ENCODE measurements at places on chromosomes 6 and 20.

GRCh38 chr20:45407067-45407745, 883 bp upstream of the DBNDD2 start:
- no peak for DNase-seq

DNA sequence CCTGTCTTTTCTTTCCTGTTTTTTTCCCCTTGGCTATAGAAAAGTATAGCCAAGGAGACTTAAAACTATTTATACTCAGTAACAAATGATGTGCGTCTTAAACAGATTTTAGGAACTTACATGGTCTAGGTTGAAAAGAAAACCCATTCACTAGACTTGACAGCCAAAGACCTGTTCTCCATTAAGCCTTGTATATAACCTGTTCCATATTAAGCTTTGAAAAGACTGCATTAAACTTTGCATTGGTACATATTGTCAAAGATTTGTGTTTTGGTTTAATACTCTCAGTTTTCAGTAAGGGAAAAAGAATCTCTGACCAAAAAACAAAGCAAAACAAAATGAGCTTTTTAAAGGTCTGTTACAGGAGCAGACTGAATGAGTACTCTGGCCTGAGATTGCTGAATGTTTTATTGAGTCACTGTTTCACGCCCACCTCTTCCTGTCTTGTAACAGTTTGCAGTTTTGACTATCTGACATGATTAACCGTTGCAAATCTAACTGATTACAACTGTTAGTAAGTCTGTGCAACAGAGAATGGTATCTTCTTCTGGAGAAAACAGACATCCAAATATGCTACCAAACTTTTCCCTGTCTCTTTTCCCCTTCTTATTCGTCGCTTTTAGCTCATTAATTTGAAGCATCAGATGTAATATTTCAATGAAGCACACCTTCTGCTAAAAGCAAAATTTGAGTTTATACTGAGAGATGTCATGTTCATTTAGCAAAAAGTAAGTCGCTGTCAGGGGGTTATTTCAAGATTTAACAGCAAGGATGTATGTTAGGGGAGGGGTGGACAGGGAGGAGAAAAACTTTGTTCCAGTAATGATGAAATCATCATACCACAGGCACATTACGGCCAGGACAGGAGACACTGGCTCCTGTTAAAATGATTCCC, 59.1 kb upstream of the SUPT3H start:
- no peak for DNase-seq

DNA sequence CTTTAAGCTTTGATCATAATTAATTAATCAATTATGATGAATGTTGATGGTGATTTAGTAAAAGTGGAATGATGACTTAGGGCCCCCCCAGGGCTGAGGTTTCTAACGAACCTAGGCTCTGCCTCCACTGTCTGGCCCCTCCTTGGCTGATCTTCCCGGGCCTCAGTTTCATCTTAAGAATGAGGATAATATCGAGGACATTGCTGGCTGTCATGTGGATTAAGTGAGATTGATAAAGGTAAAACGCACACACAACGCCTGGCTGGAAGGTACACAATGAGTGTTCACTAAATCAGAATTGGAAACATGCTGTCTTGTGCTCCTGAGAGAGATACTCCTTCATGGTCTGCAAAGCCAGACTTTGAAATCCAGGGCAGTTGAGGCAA, 5.3 kb upstream of the SULF2 start:
- DNase-seq: no peak

DNA sequence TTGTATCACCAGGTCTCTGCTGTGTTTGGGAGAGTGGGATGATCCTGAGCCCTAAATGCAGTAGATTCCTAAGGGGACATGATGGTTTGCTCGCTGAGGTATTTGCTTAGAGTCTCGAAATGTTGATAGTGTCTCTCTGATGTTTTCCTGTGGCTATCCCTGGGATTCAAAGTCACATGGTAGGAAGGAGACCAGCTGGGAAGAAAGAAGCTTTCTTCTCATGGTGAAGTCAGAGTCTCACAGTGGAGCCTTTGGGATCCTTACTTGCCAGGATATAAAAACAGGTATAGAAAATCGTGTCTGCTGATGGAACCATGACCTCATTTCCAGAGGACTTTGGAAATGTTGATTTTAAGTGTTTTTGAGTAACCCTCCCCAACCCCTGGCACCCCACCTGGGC, 259.3 kb upstream of the SUPT3H start:
- no peak for DNase-seq

DNA sequence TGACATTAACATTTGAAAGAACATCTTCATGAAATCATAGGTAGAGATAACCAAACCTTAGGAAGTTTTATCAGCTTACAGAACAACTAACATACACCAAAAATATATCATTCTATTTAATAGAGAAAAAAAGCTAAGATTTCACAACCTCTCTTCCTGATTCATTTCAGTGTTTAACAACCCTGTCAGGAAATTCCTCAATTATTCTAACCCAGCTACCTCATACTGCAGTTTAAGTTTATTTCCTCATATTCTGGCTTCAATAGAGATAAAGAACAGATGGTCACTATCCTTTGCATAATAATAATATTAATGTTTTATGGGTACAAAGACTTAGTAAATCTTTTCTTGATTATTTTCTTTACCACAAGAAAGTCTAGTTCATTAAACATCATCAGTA, 112.9 kb upstream of the HSF2 start:
- DNase-seq: no peak

GRCh38 chr6:150575836-150576235, 23.8 kb upstream of the PLEKHG1 start:
- DNase-seq: no peak

DNA sequence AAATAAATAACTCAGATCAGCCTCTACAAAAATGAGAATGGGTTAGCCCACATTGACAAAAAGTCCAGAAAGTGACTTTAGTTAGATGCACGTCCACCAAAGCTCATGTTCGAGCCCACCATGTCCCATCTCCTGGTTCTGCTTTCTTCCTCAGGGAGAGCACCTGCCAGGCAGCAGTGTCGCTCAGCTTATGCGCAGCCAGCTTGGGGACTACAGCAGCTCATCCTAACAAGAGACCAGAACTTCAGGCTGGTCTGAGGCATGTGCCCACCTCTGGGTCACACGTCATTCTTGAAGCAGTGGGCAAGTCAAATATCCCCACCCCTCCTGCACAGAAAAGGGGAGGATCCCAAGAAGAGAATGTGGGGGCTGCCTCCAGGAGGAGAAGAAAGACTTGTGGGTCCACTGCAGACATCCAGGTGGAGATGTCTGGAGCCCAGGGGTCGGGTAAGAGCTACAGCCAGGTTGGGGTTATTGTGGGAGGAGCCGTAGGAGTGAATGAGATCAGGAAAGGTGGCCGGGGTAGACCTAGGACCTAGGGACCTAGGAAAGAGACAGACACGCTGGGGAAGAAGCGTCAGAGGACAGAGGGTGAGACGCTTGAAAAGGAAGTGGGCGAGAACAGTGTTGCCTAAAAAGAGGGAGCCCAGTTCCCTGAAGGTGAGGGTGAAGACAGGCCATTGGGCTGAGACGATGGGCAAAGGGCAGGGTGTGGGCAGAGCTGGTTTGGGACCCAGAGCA, 52.5 kb downstream of the SSR1 start:
- DNase-seq: no peak

GRCh38 chr6:89679215-89680120, 40.9 kb upstream of the LYRM2 start:
- DNase-seq: no peak

DNA sequence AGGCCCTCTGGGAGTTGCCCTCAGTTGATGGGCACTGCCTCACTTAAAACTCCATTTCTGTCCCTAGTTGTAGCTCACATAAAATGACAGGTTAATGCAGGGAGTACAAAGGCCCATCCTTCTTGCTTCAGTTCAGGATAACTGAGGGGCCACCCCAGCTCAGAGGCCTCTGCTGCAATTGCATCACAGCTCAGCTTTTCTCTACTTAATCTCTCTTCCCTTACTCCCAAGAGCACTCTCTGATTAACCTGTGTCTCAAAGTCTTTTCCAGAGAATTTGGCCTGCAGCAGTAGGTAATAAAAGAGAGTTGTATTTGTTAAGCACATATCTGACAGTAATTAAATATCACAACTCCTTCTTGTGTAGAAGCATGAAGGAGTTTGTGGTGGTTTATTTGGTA, 40.9 kb upstream of the FLRT3 start:
- no peak for DNase-seq

DNA sequence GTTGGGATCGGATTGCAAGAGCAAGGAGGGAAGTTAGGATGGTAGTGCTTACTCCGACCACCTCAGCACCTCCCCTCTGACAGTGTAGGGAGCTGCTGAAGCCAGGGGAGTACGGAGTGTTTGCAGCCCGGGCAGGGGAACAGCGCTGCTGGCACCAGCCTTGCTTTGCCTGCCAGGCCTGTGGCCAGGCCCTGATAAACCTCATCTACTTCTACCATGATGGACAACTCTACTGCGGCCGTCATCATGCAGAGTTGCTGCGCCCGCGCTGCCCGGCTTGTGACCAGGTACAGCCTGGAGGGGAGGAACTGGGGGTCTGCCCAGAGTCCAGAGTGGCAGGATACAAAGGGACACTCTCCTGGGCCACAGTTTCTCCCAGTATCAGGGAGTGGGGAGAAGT, 2.2 kb upstream of the TOMM6 start:
- DNase-seq: no peak

DNA sequence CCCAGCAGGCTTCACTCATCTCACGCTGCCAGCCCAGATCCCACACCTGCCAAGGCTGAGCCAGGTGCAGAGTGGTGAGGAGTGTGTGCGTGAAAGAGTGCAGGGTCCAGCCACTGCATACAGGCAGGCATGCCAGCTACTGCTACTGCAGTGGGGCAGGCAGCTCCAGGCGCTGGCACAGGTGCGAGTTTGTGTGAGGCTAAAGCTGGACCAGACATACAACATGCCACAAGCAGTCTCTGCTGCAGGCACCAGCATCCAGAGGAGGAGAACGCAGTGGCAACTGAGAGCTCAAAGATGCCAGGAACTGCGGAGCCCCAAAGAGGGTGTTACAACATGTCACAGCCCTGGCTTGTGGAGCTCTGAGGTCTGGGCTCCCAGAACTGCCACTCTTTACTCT, 149.8 kb downstream of the EYS start:
- no peak for DNase-seq

DNA sequence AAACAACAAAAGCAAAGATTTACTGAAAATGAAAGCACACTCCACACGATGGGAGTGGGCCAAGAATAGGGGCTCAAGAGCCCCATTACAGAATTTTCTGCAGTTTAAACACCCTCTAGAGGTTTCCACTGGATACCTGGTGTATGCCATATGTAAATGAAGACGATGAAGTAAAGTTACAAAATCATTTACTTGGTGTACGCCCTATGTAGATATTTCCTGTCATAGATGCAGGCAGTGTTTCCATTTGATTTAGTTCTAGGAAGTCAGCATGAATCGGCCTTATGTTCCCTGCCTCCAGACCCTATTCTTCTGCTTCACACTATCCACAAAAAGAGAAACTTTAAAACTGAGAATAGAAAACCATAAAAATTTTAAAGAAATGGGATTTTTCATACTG, 404.4 kb upstream of the GJE1 start:
- no peak for DNase-seq

DNA sequence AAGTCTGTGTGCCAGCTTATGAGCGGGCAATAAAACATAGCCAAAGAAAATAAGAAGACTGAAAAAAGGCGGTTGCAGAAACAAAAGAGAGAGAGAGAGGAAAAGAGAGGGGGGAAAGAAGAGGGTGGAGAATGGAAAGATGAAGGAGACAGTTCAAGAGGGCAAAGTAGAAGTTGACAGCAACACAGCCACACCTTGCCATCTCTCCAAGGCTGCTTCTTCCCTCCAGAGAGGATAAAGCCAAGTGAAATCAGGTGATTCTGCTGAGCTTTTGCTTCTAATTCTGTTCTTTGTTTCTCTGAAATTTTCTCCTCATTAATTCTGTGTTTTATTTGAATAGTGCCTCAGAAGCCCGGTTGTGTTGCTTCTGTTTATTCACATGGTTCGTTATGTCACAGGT, 48.5 kb downstream of the PTPRK start:
- DNase-seq: no peak

DNA sequence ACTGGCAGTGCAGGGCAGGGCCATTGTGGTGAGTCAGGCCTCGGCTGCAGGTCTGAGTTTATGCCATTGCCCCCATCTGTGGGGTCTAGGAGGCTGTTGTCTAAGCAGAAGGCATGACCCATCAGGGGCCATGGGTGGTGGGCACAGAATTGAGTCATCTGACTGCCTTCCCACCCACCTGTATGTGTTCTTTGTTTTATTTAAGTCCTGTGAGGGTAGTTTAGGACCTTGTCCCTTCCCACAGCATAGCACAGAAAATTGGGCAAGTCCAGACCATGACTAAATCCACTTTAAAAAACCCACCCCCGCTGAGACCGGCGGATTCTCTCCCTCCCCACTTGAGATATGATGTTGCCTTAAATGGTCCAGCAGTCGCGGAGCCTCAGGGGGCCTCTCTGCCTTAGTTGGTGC, 40.3 kb downstream of the ERMARD start:
- DNase-seq: no peak
